ENCODE measurements at places on chromosomes 1 and 21. TPM values are rescaled to one million over a fixed set of nuclear protein-coding genes. Genes with fewer than 3 reads are reported as not detected.
A peak's percentile ranks its signal among the peaks of the same experiment; 100 is the strongest.

DNA sequence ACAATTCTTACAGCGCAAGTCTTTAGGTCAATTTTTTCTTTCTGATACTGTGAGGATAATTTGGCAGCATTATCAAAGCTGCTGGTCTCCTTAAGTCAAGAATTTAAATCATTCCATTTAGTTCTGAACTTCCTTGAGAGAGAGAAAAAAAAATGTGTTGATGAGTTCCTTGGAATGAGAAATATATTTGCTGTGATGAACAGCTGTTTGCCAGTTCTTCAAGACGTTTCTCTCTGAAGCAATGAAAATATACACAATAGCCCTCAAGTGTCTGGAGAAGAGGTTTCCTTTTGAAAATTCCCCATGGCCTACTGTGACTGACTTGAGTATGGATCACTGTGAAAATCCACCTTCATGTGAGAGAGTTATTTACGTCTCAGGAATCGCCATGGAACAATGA is 31.0 kb upstream of the TADA1 start:
- no peak for ATAC-seq

DNA sequence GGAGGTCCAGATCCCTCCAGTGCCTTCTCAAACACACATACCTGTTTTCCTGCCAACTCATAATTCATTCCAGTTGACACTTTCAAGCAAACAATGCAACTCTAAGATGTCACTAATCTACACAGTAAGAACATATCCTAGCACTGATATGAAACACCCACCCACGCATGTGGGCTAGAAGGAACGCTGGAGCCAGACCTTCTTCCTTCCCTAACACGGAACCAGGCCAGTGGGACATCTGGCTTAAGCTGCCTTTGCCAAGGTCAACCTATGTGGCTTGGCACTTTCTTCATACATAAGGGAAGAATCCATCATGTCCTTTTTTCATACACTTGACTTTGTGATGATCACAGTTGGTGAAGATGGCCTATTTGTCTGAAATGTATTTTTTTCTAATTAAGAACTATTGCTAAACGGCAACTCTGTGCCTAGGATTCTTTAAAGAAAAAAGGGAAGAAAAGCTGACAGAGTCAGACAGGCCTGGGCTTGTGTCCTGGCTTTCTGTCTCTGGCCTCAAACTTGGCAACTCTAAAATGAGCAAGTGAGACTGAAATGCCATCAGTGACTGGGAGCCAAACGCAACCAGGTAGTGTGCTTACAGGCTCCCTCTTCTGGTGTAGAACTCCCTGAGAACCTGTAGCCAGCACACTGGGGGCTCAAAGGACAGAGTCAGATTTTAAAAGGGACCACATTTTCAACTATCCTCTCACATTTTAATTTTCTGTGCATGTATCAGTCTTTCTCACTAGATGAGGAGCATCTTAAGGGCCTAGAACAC is 92.6 kb upstream of the BEND5 start:
- ATAC-seq = no peak

- no peak for ATAC-seq
Observed at GRCh38 chr1:111466480-111466879, 7.3 kb upstream of the C1orf162 start.

DNA sequence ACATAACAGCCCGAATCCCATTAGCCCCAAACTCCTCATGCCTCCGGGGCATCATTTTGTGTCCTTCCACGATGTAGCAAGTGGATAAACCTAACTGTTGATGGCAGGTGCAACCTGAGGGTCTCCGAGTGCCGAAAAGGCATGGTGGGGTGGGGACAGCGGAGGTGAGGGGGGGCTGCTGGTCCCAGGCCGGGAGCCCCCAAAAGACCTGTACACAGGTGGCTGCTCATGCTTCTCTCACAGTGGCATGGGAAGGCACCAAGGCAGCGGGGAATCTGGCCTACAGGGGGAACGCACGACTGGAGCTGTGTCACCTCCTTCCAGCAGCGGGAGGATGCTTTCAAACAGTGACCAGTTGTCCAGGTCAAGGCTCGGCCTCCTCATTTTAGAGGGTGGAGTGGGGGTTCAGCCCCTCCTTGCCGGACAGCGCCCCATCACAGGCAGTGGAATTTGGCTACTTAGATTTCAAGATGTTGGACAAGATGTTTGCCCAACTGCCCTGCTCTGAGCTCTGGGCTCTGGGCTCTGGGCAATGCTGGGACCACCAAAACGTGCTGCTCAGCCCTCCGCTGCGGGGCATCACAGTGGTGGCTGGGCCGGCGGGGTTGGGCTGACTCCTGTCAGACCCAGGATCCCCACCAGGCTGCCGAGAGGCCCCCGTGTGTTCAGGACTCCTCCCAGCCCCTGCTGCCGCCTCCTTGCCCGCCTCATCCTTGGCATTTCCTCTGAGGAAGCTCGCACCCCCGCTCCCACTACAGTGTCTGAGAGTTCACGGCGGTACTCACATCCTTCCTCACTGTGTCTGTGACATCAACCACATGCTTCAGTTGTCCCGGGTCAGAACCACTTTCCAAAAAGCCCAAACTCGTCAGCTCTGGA is 7.6 kb downstream of the DNMT3L start:
- no peak for ATAC-seq

- ATAC-seq = no peak
Observed at GRCh38 chr1:224466154-224466553, 31.6 kb upstream of the WDR26 start.

GRCh38 chr1:94061513-94062443 is 59.2 kb downstream of the ABCA4 start:
- ATAC-seq = peak; percentile 77

DNA sequence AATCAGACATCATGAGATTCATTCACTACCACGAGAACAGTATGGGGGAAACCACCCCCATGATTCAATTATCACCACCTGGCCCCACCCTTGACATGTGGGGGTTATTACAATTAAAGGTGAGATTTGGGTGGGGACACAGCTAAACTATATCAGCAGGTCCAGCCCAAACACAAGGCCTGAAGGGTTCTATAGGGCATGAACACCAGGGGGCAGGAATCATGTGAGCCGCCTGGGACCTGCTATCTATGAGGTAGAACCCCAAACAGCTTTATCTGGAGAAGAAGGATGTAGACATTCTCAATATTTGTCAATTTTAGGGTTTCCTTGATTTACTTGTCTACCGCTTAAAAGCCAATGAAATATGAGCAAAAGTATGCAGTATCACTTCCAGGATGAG is 294.9 kb upstream of the DEPDC1 start:
- no peak for ATAC-seq

DNA sequence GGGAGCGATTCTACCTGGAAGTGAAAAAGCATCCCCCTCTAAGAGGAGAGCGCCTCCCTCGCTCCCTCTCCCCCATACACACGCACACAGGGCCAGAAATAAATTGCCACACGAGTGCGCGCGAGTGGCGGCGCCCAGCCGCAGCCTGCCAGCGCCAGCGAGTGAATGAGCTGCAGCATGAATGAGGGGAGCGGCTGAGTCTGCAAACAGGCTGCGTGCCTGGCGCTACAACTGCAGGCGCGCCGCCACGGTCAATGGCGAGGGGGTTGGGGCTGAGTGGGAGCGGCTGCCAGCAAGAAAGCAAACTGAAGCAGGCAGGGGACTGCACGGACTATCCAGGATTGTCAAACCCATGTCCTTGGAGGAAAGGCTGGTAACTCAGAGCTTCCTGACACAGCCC is 2.2 kb downstream of the CAMK1G start:
- peak; percentile 52 for ATAC-seq

- ATAC-seq = no peak
Observed at GRCh38 chr1:116231752-116232151, 120.6 kb downstream of the MAB21L3 start.

DNA sequence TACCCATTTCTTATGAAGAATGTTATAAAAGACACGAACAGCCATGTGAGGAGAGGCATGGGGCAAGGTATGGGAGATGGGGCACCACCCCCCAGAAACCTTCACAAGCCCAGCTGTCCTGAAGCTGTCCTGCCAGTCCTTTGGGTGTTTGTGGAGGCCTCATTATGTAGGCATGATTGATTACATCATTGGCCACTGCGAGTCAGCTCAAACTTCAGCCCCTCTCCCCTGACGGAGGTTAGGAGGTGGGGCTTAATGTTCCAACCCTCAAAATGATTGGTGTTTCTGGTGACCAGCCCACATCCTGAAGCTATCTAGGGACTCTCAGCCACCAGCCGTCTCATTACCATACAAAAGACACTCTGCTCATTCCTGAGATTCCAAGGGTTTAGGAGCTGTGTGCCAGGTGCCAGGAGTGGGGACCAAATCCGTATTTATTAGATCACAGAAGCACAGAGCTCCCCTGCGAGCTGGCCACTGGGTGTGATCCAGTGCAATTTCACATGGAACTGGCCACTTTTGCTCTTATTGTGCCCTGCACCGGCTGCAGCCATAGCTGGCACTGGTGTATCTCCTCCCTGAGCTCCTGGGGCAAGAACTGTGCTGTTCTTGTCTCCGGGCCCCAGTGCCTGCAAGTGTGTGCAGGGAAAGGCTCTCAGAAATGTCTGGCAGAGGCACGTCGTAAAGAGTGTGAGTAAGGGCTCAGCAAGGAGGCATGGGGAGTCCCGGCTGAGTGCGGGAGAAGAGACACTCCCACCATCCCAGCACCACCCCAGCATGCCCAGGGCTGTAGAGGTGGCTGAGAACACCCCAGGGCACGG is 10.5 kb downstream of the KIAA1614 start:
- ATAC-seq = no peak

- ATAC-seq = peak; percentile 72
Observed at GRCh38 chr1:237041795-237042525, at the start of gene RYR2. RYR2 (plus strand) TSS chr1:237042184; CDS start chr1:237042522, 338 bp downstream.

- ATAC-seq = no peak
Observed at GRCh38 chr1:18599086-18599485, 31.6 kb upstream of the PAX7 start.

DNA sequence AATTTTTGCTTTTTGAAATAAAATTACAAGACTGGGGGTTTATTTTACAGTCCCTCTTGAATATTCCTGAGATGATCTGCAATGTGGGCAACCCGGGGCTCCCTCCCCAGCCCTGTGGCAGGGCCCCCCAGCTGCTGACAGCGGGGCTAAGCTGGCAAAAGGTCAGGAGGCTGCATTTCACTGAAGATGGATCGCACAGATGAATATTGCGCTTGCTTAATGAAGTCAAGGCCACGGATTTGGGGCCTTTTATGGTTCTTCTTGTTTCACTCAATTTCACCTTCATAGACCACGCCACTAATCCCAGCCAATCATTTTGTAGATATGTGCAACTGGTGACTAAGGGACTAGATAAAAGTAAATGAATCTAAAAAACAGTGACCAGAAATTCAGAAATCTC is 50.8 kb upstream of the SLC22A15 start:
- no peak for ATAC-seq

DNA sequence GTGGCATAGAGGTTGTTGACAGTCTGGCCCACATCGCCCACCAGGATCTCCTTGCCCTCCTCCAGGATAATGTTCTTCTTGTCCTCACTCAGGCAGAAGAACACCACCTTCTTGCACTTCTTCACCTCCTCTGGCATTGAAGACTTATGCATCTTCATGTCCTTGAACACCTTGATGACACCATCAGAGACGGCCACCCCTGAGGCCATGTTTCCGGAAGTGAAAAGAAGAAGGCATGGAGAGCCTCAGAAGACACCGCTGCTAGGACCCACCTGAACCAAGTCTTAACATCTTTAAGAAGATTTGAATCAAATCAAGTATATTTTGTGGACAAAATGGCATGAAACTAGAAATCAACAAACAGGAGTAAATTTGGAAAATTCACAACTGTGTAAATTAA is 56.2 kb downstream of the C1orf185 start:
- no peak for ATAC-seq

GRCh38 chr1:74375376-74375775 is 137.0 kb downstream of the LRRC53 start:
- ATAC-seq = peak; percentile 51

Gene SSU72
- 96.3 TPM for total RNA-seq

Gene HES3
- total RNA-seq = not detected

Gene S100A3
- total RNA-seq = 0.69 TPM

Gene CD2
- 1.1 TPM for total RNA-seq

Gene MAP10
- total RNA-seq = 1.6 TPM

Gene ADGRB2
- 1.7 TPM for total RNA-seq

Gene GNG4
- total RNA-seq = not detected

Gene HSD11B1
- total RNA-seq = 5.0 TPM

Gene RNU1-4
- total RNA-seq = not detected

Gene RIMS3
- 23.6 TPM for total RNA-seq

Measured in gastroesophageal sphincter (tissue), 4 donors.